ENCODE measurements at places on chromosomes 7 and 10.

- no peak for DNase-seq
Observed at GRCh38 chr7:26083113-26083512, 68.9 kb upstream of the NFE2L3 start.

DNA sequence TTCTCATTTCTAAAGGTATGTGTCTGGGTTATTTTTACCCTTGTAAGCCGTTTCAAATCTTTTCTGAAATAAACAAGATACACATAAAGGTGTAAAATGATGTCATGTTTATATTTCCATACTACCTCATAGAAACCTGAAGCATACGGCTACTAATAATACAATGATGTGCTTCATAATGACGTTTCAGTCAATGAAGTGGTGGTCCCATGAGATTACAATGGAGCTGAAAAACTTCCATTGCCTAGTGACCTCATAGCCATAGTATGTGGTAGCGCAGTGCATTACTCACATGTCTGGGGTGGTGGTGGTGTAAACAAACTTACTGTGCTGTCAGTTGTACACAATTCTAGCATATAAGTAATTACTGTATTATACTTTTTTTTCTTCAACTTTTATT, 24.9 kb downstream of the EPDR1 start:
- no peak for DNase-seq

DNA sequence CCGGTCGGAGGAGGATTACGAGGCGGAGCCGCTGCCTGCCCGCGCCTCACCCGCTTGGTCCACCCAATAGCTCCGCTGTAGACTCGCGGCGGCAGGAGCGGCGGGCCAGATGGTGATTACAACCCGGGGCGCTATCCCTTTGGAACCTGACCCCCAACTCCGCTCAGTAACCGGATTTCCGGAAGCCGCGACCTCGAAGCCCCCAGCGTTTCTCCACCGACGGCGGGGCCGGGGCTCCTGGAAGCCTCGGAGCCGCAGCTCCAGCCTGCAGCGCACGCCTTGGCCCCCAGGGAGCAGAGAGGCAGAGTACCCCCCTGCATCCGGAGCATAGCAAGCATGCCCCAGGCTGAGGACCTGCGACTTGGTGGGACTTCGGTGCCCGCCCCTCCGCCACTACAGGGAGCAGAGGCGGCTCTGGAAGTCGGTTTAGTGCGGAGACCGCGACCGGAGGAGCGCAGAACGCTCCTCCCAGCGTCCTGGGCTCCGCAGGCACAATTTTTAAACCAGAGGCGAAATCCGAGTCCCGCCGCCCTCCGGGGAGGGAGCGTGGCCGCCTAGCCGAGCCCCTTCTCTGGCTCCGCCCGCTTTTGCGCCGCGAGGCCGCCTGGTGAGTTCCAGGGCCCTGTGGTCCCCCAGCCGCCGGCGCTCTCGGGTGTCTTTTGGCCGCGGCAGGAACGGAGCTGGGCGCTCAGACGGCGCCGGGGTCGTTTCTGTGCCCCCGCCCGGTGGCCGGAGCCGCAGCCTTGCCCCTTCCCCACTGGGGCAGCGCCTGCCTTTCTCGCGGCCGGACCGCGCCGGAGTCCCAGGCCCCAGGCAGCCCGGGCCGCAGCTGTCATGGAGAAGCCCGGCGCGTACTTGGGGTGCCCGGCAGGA, 28.2 kb upstream of the BMS1 start:
- DNase-seq = peak; percentile 65

- no peak for DNase-seq
Observed at GRCh38 chr10:7272008-7272407, 138.8 kb downstream of the SFMBT2 start.

GRCh38 chr7:33926535-33926934, 21.2 kb downstream of the BMPER start:
- DNase-seq = no peak

DNA sequence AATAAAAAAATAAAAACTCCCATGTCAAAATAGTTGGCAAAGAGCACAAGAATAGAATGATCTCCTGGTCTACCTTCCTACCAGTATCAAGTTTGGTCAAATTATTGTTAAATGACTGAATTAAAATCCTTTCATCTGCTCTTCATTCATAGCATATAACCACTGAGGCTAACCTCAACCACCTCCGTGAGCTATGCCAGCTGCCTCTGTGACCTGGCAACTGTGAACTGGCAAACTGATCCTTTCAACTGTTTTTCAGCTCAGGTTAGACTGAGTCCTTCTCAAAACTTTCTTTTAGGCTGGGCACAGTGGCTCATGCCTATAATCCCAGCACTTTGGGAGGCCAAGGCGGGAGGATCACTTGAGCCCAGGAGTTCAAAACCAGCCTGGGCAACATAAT, 36.1 kb downstream of the NUDCD3 start:
- DNase-seq = no peak

GRCh38 chr7:44962483-44963251, 16.1 kb downstream of the MYO1G start:
- DNase-seq = peak; percentile 75

DNA sequence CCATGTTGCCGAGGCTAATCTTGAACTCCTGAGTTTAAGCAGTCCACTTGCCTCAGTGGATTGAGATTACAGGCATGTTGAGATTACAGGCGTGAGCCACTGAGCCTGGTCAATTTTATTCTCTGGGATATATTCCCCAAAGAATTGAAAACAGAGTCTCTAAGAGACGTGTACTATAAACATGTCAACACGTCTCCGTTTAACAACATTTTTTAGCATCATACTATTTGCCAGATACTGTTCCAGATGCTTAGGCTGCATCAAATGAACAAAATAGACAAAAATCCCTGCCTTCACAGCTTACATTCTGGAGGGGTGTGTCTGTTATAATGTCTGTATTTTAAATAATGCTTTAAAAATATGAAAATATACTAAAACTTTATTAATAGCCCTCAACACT, 54.1 kb upstream of the PRKG1 start:
- no peak for DNase-seq

GRCh38 chr7:131244259-131244852, 83.3 kb upstream of the MKLN1 start:
- DNase-seq = no peak

DNA sequence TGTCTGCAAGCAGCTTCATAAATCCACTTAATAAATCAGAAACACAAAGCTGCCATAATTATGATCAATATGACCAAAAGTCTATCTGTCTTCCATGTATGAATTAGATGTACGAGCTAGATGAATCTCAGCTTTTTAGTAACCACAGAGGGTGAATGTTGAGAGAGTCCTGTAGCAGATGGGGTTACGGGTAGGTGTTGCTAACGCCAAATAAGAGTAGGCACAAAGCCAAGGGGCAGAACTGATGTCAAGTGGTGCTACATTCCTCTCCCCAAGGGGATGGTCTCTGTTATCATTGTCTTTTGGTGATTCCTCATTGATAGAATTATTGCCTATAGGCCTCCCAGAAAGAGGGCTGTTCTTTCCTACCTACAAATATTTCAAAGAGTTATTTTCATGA, 257.8 kb downstream of the PCLO start:
- DNase-seq = no peak

- DNase-seq = no peak
Observed at GRCh38 chr7:35681231-35682029, 13.5 kb downstream of the HERPUD2 start.

DNA sequence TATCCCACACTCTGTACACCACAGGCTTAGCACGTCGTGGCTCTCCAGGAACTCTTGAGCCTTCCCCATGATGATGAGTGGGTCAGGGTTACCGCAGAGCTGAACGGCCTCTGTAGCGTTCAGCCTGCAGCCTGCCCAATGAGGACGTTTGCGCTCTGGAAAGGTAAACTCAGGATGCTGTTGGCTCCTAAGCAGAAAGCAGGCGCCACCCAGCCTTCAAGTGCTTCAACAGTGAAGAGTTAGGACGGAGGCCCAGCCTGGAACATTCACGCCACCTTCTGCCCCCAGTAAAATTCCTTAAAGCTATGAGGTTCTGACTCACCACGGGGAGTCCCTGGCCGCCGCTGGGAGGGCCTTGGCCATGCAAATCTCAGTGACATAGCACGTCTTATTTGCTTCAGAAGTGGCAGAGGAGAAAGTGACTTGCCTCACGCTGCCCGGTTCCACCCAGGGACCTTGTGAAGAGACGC, 161.5 kb upstream of the SH2B2 start:
- no peak for DNase-seq

DNA sequence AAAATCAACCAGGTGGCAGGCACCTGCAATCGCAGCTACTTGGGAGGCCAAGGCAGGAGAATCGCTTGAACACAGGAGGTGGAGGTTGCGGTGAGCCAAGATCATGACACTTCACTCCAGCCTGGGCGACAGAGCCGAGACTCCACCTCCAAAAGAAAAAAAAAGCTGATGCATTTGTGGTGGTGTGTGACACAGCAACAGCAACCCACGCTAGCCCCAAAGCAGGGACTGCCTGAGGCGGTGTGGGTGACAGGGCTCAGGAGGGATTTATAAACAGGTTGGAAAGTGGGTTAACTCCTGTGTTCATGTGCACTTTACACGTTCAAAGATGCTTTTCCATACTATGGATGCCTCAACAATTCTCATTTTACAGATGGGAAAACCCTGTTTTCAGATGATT, 395.9 kb upstream of the PODXL start:
- DNase-seq = no peak

GRCh38 chr10:44354771-44355170, 30.1 kb downstream of the CXCL12 start:
- no peak for DNase-seq

DNA sequence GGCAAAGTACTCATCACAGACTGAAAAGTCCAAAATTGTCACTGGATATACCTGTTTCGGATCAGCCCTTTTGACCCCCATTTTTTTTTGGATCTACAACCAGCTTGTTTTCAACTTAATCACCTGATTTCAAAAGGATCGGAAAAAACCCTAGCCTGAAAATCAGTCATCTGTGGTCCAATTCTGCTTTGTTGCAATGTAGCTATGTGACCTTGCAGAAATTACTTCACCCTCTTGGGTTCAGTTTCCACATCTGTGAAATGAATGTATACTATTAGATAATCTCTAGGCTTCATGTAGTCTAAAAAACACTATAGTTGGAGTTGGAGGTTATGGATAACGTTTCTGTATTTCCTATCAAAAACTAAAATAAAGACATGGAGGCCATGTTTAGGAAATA, 37.1 kb downstream of the STEAP4 start:
- DNase-seq = no peak

GRCh38 chr7:90817151-90817550, 221.0 kb downstream of the CDK14 start:
- DNase-seq = no peak

GRCh38 chr10:110730345-110731050, 86.4 kb downstream of the RBM20 start:
- DNase-seq = no peak

DNA sequence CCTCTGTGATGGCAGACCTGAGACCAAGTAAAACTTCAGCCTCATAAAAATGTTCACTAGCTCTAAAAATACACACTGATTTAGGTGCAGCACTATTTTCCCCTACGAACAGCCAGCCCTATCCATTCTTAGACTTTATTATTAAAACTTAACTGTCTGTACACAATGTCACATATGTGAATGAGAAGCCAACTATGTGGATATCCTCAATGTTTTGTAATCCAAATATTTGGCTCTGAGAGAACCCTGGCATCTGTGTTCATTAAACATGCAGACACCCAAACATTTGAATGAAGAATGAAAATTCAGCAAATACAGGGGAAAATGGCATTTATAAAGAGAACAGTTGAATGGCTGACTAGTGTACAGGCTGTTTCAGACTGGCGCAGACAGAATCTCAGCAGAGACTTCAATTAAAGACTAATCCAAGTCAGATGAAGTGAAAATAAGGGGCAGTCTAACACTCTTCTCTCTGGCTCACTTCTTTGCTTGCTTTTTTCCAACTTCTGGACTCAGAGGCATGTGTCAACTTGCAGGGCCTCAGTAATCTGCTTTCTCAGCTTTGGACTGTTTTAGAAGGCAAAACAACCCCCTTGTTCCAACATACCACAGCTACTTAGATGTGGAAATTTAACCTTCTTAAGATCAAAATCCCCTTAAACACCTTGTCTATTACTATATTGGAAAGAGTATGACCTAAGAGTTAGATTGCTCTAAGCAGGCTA, 47.4 kb upstream of the FAM180A start:
- DNase-seq = no peak

DNA sequence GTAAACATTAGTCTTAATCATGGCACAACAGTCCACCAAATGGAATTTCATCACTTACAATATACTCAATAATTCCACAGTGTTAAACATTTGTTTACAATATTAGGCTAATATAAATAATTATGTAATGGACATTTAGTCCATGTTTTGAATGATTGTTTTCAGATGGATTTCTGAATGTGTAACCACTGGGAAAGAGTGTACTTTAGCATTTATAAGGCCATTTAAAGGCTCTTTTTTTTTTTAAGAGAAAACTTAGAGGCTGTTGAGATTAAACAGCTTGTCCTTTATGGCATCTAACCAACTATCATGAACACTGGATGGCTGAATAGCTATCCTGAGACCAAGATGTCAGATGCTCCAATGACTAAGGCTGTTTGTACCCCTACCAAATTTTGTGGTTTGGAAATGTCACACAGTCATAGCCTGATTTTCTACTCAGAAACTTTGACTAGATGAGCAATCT, 248.3 kb upstream of the GLI3 start:
- no peak for DNase-seq

DNA sequence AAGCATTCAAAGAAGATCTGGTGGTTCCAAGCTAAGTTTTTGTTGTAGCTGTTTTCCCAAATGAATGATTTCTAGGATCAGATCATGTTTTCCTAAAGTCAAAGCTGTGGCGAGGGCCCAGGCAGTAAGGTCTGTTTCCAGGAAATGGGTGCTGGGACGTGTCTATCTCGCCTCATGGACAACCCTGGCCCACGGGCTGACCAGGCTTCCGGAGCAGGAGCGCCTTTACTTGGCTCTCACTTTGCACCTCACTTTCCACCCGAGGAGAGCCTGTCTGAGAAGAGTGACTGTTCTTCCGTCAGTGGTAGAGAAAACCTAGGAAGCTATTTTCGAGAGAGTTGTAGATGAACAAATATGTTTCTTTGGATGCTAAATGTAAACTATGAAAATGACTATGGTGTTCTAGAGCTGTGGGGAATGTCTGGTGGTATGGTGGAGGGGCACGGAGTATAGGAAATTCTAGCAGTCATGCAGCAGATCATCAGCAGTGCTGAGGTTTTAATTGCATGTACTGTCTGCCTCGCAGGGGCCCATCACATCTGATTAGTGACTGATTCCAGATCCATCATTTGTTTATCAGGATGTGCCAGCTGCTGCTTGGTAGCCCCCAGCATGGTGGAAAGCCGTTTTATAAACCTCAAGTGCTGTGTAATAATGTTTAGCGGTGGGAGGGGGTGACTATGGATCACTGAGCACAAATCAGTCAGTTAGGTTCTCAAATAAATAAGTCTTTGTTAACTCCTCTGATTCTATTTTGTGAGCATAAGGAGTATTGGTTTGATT, 66.6 kb downstream of the VWC2 start:
- no peak for DNase-seq

- no peak for DNase-seq
Observed at GRCh38 chr7:28095231-28095630, 85.4 kb downstream of the JAZF1 start.

- no peak for DNase-seq
Observed at GRCh38 chr10:123250640-123251039, 96.4 kb downstream of the BUB3 start.

- no peak for DNase-seq
Observed at GRCh38 chr7:73972614-73973013, 55.4 kb upstream of the ELN start.

Measured in right forelimb (tissue), 1 donor.